ENCODE measurements at places on chromosomes 12 and 14.
A peak's percentile ranks its signal among the peaks of the same experiment; 100 is the strongest.

- no peak for DNase-seq
- peaks cover 17% of the 10 kb centered on the region for H3K4me1 ChIP-seq
- H3K27ac ChIP-seq: peak overlapping the region; percentile 4
Measured at GRCh38 chr12:93323625-93324329, 53.9 kb upstream of the NUDT4 start.

DNA sequence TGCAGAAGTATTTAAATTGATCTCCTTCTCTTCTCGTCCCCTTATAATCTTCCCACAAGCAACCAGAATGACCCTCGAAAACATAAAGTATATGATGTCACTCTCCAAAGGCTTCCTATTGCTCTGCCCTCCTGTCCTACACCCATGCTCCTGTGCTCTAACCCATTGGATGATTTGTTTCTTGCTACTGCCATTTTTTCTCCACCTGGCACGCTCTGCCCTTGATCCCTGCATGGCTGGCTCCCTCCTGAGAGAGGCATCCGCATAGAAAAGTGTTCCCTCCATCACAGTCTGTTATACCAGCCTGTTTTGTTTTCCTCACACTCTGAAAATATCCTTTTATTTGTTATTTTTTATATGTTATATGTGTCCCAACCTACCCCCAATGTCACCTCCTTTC is 19.8 kb downstream of the MYRFL start:
- no peaks in the 10 kb centered on the region for H3K36me3 ChIP-seq
- no peak overlapping the region for H3K4me3 ChIP-seq
- H3K27ac ChIP-seq: no peak overlapping the region

DNA sequence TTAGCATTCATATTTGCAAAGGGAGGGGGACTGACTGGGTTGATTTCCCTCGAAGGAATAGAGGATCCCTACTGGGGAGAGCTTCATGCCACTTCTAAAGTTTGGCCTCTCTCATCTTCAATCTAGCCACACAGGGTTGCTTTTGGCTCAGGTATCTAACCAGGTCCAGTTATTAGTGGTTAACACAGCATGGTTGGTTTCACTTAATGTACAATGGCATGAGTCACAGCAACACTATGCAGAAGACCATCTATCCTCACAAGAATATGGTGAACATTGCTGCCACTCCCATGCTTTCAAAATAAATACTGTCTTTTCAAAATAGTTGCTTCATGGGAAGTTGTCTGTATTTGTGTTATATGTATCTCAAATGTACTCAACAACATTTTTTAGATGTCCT is 6.6 kb upstream of the RAB3IP start:
- DNase-seq: no peak
- H3K27me3 ChIP-seq: peaks cover 32% of the 10 kb centered on the region
- H3K4me1 ChIP-seq: no peaks in the 10 kb centered on the region
- no peaks in the 10 kb centered on the region for H3K36me3 ChIP-seq
- H3K4me3 ChIP-seq: no peak overlapping the region

DNA sequence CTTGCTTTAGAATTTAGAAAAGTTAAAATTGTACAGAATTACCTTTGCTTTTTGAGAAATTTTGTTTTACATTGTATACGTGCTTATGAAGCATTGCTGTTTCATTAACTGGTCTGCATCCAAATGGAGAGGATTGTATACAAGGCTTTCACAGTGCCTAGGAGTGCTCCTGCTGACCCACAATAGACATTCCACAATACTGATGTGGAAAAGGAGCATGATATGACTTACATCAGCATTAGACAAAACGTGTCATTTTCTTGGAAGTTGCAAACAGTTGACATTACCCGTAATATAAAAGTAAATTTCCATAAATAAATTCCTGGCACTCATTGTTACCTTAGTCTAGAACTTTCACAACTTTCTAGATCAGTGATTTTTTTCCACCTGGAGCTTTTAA is 1.9 kb downstream of the PRKD1 start:
- peak overlapping the region; percentile 96 for H3K4me3 ChIP-seq
- no peak overlapping the region for H3K27ac ChIP-seq
- no peak for DNase-seq
- no peaks in the 10 kb centered on the region for H3K36me3 ChIP-seq

DNA sequence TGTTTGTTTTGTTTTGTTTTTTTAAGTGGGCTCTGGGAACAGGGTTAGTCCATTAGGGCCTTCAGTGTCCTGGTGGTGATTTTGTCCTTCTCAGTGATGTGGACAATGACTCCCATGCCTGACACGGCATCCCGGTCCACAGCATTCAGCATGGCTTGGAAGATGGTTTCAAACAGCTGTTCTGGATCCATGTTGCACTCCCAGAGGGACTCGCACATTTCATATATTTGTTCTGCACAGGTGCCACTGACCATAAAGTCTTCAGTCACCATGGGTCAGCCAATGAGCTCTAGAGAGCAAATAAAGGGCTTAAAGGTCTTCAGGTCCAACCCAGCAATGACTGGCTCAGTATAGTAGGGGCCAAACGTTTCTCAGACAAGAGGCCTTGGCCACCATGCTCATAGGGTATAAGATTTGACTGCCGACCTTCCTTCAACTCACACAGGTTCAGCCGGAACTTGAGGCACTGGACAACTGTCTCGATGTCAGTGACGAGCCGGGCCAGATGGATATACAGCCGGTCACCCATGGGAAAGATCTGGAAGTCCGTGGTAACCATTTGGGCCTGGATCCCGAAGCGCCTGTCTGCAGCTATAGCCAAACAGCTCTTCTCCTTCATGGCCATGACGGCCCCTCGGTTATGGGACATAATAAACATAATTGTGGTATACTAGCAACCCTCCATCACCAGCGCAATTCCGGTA is 18.0 kb downstream of the OR10P1 start:
- no peak for DNase-seq
- peaks cover 28% of the 10 kb centered on the region for H3K27me3 ChIP-seq
- no peak overlapping the region for H3K4me3 ChIP-seq
- H3K4me1 ChIP-seq: no peaks in the 10 kb centered on the region
- no peak overlapping the region for H3K27ac ChIP-seq

DNA sequence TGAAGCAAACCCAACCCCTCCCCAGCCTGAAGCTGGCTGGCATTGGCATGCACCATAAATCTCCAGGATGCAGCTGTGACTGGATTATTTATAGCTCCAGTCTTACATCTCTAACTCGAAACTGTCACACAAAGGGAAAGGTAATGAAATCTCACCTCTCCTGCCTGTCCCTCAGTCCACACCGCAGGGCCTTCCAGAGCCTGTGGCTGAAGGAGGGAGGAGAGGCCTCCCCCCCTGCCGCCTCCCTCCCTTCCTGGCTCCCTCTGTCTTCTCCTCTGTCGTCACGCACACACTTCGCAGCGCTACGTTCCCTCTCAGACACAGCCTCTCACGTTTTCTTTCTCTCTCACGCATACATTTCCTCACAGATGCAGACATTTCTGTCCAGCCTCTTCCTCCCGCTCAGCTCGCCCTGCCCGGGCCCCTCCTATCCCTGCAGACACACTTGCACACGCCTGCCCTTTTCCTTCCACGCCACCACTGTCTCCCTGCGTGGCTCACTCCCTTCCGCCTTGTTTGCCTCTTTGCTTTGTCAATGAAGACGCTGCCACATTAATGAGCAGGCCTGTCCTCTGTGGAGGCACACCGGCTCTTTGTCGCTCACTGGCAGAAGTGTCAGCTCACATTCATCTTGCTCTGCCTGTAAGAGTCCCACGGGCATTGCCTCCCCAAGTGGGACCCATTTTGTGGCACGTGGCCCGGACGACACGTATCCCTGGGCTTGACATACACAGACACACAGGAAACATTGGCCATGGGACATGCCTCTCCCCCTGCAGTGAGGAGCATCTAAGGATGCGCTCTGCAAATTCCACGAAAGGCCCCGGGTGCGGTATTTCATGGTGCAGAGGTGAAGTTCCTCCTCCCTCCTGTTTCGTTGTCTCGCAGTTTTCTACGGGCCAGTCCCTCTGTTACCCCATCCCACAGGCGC is 27.9 kb downstream of the IRF2BPL start:
- H3K36me3 ChIP-seq: no peaks in the 10 kb centered on the region
- H3K27ac ChIP-seq: peak overlapping the region; percentile 68
- H3K4me3 ChIP-seq: peak overlapping the region; percentile 39
- DNase-seq: peak; percentile 62

DNA sequence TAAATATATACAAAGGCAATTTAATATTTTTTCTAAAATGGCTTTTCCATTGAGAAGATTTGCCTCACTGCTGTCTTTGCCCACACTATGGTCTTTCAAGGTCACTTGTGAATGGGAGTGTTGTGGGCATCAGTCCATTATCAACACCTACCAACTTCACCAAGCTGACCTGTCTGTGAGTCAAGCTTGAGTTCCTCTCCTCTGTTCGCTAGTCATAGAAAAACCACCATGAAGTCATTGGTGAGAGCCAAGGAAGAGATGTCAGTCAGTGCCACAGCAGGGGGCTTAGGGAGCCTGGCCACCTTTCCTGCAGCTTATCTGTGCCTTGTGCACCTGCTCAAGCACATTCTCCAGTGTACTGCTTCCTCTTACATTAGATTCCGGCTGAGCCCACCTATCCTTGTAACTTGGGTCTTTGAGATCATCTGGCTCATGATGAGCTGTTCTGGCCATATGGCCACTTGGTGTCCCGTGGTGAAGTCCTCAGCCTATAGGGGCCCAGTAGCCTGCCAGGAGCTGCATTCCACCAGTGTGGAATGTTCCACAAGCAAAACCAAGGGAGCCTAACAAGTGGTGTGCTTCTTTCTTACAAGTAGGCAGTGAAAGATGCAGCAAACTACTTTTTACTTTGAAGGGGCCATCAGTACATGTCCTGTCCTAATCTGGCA is 80.8 kb upstream of the C12orf71 start:
- H3K27ac ChIP-seq: no peak overlapping the region
- no peak overlapping the region for H3K4me3 ChIP-seq
- peaks cover 10% of the 10 kb centered on the region for H3K27me3 ChIP-seq
- H3K36me3 ChIP-seq: no peaks in the 10 kb centered on the region

Data from nephron progenitor cell (in vitro differentiated cells).